Activated naive CD4-positive, alpha-beta T cell treated with anti-CD3 and anti-CD28 coated beads for 36 hours (primary cell): ENCODE measurements at places on chromosomes 1 and 21.
A peak's percentile ranks its signal among the peaks of the same experiment; 100 is the strongest.

GRCh38 chr21:41344146-41344545 is 17.7 kb upstream of the MX2 start:
- H3K4me1 ChIP-seq, result no peaks in the 10 kb centered on the region
- H3K4me3 ChIP-seq, result no peak overlapping the region
- DNase-seq, result no peak
- no peaks in the 10 kb centered on the region for H3K36me3 ChIP-seq
- no peaks in the 10 kb centered on the region for H3K27me3 ChIP-seq

DNA sequence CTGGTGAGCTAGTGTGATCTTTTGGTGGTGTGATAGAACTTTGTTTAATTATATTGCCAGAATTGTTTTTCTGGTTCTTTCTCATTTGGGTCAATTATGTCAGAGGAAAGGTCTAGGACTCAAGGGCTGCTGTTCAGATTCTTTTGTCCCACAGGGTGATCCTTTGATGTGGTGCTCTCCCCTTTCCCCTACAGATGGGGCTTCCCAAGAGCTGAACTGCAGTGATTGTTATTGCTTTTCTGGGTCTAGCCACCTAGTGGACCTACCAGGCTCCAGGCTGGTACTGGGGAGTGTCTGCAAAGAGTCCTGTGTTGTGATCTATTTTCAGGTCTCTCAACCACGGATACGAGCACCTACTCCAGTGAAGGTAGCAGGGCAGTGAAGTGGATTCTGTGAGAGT is 25.9 kb upstream of the CD84 start:
- peaks cover 29% of the 10 kb centered on the region for H3K36me3 ChIP-seq
- DNase-seq, result peak; percentile 51
- peaks cover 37% of the 10 kb centered on the region for H3K4me1 ChIP-seq

- no peak overlapping the region for H3K4me3 ChIP-seq
- H3K4me1 ChIP-seq, result peaks cover 19% of the 10 kb centered on the region
- H3K27me3 ChIP-seq, result no peaks in the 10 kb centered on the region
- no peak for DNase-seq
- no peaks in the 10 kb centered on the region for H3K36me3 ChIP-seq
These were observed 12.1 kb downstream of the EPHA2 start for GRCh38 chr1:16143566-16144324.

DNA sequence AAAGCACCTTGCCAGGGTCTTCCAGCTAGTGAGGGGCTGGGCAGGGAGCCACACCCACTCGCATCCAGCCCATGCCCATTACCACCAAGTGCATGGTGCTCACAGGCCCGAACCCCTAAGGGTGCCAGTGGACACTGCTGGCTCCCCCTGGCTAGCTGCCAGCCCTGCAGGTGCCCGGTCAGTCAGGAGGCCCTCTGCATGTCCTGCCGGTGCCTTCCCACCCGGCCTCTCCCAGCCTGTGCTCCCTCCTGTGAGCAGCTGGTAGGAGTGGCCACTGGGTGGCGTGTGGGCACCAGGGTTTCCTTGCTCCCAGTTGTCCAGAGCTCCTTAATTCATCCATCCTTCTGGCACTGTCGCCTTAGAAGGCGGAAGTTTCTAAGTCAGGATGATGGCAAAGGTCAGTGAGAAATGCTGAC is 33.4 kb downstream of the QSOX1 start:
- peaks cover 14% of the 10 kb centered on the region for H3K36me3 ChIP-seq
- no peaks in the 10 kb centered on the region for H3K4me1 ChIP-seq
- H3K4me3 ChIP-seq, result no peak overlapping the region
- no peak overlapping the region for H3K27ac ChIP-seq

DNA sequence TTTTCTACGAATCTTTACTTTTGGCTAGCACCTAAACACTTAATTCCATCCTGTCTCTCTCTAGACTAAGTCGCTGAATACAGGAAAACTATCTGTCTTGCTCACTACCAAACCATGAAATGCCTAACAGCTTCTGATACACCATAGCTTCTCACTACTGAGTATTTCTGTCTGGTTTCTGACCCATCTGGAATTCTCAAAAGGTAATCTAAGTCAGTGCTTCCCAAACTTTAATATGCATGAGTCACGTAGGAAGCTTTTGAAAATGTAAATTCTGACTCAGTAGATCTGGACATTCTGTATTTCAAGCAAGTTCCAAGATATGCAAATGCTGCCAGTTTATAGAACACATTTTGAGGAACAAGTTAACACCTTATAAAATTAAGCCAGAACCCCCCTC is 9.2 kb upstream of the OVGP1 start:
- no peak for DNase-seq
- peak overlapping the region; percentile 64 for H3K27ac ChIP-seq
- no peaks in the 10 kb centered on the region for H3K27me3 ChIP-seq
- peaks cover 23% of the 10 kb centered on the region for H3K36me3 ChIP-seq
- H3K4me1 ChIP-seq, result peaks cover 1% of the 10 kb centered on the region

- peaks cover 11% of the 10 kb centered on the region for H3K27me3 ChIP-seq
- no peak overlapping the region for H3K4me3 ChIP-seq
- no peaks in the 10 kb centered on the region for H3K4me1 ChIP-seq
- no peak for DNase-seq
- no peaks in the 10 kb centered on the region for H3K36me3 ChIP-seq
These were observed 349.4 kb downstream of the HLX start for GRCh38 chr1:221228594-221228993.

DNA sequence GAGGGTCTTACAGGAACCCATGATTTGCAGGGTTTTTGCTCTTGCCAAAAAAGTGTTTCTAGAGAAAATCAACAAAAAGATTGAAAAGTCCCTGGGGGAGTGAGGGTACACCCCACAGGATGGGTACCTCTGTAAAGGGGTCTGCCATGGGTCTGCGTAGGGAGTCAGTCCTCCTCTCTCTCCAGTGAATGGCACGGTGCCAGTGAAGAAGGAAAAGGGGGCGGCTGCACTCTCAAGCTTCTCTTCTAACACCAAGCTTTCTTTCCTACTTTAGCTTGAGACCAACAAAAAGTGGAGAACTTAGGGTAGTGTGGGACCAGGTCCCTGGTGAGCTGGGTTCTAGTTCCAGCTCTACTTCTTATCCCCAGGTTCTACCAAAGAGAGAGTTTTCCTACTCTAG is 87.4 kb downstream of the GLUL start:
- peaks cover 29% of the 10 kb centered on the region for H3K4me1 ChIP-seq
- H3K27me3 ChIP-seq, result no peaks in the 10 kb centered on the region
- H3K4me3 ChIP-seq, result no peak overlapping the region

DNA sequence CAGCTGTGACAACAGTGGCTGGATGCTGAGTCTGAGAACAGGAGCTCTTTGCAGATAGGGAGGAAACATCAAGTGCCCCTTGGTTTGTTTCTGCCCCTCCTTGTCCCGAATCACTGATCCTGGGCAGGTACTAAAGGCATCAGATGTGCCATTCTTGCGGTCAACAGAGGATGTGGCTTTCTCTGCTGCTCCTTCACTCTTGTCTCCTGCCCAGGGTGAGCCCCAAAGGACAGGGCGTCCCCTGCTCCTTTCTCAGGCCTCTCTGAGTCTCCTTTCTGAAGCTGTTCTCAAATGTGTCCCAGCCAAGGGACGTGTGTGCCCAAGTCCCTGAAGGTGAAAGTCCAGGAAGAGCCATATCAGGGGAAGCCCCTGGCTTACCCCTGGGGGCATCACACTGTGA is 31.7 kb downstream of the SLC37A1 start:
- H3K27ac ChIP-seq, result no peak overlapping the region
- peaks cover 6% of the 10 kb centered on the region for H3K4me1 ChIP-seq
- no peaks in the 10 kb centered on the region for H3K27me3 ChIP-seq
- H3K36me3 ChIP-seq, result peaks cover 24% of the 10 kb centered on the region

- no peak for DNase-seq
- H3K27me3 ChIP-seq, result no peaks in the 10 kb centered on the region
- no peak overlapping the region for H3K4me3 ChIP-seq
- H3K4me1 ChIP-seq, result no peaks in the 10 kb centered on the region
- H3K27ac ChIP-seq, result no peak overlapping the region
- H3K36me3 ChIP-seq, result no peaks in the 10 kb centered on the region
These were observed 2133.0 kb downstream of the NCAM2 start for GRCh38 chr21:23131177-23131576.

- peaks cover 5% of the 10 kb centered on the region for H3K27me3 ChIP-seq
- no peaks in the 10 kb centered on the region for H3K4me1 ChIP-seq
- H3K27ac ChIP-seq, result no peak overlapping the region
- H3K36me3 ChIP-seq, result no peaks in the 10 kb centered on the region
- no peak overlapping the region for H3K4me3 ChIP-seq
These were observed 135.3 kb upstream of the VANGL1 start for GRCh38 chr1:115506518-115506917.

- H3K36me3 ChIP-seq, result no peaks in the 10 kb centered on the region
- no peaks in the 10 kb centered on the region for H3K27me3 ChIP-seq
- no peak overlapping the region for H3K27ac ChIP-seq
These were observed 448.0 kb downstream of the KCNT2 start for GRCh38 chr1:196160066-196160795.

GRCh38 chr21:46264690-46265144 is 20.7 kb downstream of the MCM3AP start:
- no peak for DNase-seq
- no peak overlapping the region for H3K4me3 ChIP-seq
- H3K27me3 ChIP-seq, result no peaks in the 10 kb centered on the region
- peaks cover 30% of the 10 kb centered on the region for H3K36me3 ChIP-seq
- H3K27ac ChIP-seq, result no peak overlapping the region
- H3K4me1 ChIP-seq, result no peaks in the 10 kb centered on the region

- H3K27ac ChIP-seq, result no peak overlapping the region
- H3K27me3 ChIP-seq, result peaks cover 20% of the 10 kb centered on the region
- no peak for DNase-seq
- peaks cover 2% of the 10 kb centered on the region for H3K4me1 ChIP-seq
- no peaks in the 10 kb centered on the region for H3K36me3 ChIP-seq
- no peak overlapping the region for H3K4me3 ChIP-seq
These were observed 39.9 kb upstream of the TADA1 start for GRCh38 chr1:166915941-166916340.

- H3K36me3 ChIP-seq, result peaks cover 21% of the 10 kb centered on the region
- no peak overlapping the region for H3K4me3 ChIP-seq
- no peak overlapping the region for H3K27ac ChIP-seq
- no peaks in the 10 kb centered on the region for H3K27me3 ChIP-seq
These were observed 99.6 kb downstream of the DTL start for GRCh38 chr1:212135166-212135565.

DNA sequence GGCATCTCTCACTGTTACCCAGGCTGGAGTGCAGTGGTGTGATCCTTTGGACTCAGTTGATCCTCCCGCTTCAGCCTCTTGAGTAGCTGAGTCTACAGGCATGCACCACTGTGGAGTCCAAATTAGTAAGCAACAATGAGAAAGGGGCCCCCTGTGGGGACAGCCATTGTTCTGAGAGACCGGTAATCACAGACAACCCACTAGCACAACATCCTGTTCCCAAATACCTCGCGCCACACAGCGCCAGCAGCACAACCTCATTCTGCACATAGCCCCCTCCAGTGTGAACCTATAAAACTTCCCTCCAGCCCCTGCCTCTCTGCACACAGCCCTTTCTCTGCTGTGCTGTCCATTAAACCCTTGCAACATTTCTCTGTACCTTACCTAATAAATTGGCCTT is 226.4 kb downstream of the DYRK1A start:
- H3K4me1 ChIP-seq, result no peaks in the 10 kb centered on the region
- no peak overlapping the region for H3K27ac ChIP-seq
- no peaks in the 10 kb centered on the region for H3K36me3 ChIP-seq
- no peaks in the 10 kb centered on the region for H3K27me3 ChIP-seq
- H3K4me3 ChIP-seq, result no peak overlapping the region

DNA sequence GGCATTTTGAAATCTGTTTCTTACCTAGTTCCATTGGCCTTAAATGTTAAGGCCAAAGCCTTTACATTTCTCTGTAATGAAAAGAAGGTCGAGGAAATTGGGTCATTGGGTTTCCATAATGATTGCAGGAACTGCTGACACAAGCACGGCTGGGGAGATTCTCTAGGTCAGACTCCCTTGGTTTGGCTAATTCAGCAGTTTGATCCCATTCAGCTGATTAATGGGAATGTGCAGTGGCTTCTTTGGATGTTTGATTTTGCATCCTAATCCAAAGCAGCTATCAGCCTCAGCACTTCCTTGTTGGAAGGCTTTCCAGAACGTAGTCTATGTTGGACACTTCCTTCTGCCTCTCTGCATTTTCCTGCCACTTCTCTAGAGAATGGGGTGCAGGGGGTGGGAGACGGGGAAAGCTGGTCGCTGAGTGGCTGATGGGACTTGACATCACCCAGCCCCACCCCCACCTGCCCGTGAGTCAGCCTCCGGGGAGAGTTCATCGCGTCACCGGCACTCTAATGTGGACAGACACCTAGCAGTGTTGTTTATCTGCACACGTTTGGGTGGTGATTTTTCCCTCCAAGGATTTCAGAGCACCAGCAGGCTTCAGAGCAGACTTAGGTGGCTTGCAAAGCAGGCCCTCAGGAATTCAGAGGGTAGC is 5.4 kb downstream of the PSEN2 start:
- H3K36me3 ChIP-seq, result no peaks in the 10 kb centered on the region
- DNase-seq, result no peak
- peaks cover 14% of the 10 kb centered on the region for H3K27me3 ChIP-seq
- H3K27ac ChIP-seq, result no peak overlapping the region
- no peaks in the 10 kb centered on the region for H3K4me1 ChIP-seq

- no peak for DNase-seq
- no peak overlapping the region for H3K27ac ChIP-seq
- no peaks in the 10 kb centered on the region for H3K36me3 ChIP-seq
These were observed 234.6 kb downstream of the USP25 start for GRCh38 chr21:15964236-15964855.
